Stimulated activated CD4-positive, alpha-beta T cell treated with anti-CD3 and anti-CD28 coated beads, Interleukin-1b, Interleukin-23, amount 100 ng/mL, for 1 hour (primary cell): ENCODE measurements at places on chromosomes 12 and 14.

GRCh38 chr12:31589598-31589903 lies 1.4 kb downstream of the DENND5B start:
- DNase-seq = no peak

DNA sequence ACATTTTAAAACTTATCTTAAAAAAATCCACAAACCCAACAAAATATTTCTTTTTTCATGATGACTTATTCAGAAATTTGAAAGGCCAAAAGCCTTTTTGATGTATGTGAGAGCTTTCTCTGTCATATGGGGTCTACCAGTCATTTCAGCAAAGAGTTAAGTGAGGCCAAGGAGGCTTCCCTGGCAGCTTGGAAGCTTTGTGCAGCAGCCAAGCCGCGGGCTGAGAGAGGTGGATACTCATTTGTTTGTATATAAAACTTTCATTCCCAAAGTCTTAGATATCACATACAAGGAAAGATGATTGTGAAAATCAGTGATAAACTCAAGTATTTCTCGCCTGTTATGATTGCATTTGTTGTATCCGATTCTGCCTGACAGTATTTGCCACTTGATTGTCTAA lies 48.5 kb upstream of the RNU6-8 start:
- no peak for DNase-seq

DNA sequence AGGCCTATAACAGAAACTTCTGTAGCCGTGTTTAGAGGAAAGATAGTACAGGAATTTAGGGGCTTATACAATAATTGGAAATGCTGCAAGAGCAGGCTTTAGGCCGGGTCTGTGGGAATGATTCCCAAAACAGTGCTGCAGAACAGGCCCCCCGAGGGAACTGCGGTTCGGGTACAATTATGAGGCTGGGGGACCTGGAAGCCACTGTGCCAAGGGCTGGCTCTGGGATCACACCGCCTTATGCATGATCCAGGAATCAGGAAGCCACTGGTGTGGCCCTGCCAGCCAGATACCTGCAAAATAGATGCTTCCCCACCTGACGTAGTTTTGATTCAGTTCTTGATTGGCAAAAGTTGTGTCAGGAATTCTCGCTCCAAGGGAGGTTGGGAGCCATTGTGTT lies 55.4 kb downstream of the CACNA1C start:
- DNase-seq = no peak

GRCh38 chr12:130480887-130481286 lies 143.2 kb downstream of the PIWIL1 start:
- no peak for DNase-seq

DNA sequence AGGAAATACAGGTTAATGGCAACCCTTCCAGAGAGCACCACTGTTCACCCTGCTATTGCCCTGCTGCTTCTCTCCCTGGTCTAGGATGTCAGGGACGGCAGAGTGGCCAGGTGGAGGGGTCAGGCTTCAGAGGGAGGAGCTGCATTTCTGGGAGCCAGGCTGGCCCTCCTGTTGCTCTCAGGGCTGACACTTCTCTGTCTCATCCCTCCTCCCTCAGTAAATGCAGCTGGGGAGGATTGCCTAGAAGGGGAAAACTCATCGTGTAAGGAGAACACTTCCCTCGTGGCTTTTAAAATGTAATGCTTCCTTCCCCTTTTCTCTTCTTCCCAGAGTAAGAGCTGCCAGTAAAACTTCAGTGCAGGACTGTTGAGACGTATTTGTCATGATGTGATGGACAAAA lies 20.8 kb downstream of the SUSD6 start:
- DNase-seq = no peak

GRCh38 chr14:63677891-63678379 lies 36.3 kb upstream of the WDR89 start:
- no peak for DNase-seq
